ENCODE measurements at places on chromosomes 12 and 14.

DNA sequence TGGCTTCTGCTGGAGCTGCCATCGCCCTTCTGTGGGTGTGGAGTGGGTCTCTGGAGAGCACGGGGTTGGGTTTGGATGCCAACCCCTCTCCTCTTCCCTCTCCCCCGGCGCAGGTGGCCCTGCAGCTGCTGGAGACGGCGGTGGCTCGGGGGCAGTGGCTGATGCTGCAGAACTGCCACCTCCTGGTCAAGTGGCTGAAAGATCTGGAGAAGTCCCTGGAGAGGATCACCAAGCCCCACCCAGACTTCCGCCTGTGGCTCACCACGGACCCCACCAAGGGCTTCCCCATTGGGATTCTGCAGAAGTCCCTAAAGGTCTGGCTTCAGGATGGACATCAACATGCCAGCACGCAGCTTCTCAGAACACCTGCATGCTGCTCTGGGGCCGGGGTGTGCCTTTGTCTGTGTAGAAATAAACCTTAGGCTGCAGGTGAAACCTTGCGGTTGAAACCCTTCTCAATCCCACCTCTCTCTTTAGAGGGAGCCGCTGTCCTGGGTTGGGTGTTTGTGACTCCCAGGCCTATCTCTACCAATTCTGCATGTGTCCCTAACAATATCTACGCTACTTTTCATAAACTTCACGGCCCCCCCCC lies 44.3 kb downstream of the CCDC92 start:
- no peak for DNase-seq

DNA sequence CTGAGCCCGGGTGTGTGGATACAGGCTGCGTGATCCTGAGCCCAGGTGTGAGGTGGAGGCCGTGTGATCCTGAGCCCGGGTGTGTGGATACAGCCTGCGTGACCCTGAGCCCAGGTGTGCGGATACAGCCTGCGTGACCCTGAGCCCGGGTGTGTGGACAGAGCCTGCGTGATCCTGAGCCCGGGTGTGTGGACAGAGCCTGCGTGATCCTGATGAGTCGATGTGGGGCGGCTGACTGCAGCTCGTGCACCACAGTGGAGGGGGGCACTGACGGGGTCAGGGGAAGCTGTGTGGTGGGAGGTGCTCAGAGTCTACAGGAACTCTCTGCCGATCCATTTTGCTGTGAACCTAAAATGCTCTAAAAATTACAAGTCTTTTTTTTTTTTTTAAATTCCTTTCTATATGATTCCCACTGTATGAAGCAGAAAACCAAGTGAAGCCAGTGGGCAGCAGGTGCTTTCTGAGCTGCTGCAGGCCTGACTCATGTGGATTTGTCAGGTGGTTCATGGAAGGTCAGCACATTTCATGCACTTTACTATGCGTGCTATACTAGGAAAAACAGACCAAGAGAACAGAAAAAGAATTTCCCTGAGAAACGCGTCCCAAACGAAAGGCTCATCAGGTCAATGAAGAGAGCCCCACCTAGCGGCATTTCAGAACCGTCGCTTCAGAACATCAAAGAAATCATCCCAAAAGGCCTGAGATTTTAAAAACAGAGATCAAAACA lies 19.3 kb downstream of the BRF1 start:
- DNase-seq, result peak; percentile 40

DNA sequence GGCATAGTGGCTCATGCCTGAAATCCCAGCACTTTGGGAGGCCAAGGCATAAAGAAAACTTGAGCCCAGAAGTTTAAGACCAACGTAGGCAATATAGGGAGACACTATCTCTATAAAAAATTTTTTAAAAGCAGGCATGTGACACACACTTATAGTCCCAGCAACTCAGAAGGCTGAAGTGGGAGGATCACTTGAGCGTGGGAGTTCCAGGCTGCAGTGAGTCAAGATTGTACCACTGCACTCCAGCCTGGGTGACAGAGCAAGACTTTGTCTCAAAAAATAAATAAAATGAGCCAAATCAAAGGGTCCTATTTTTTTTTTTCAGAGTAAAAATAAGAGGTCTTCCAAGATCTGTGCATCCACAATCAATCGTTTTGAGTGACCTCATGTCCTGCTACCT lies 237.6 kb downstream of the SLC16A7 start:
- no peak for DNase-seq

- no peak for DNase-seq
Observed at GRCh38 chr12:60257063-60257462, 661.2 kb downstream of the SLC16A7 start.

DNA sequence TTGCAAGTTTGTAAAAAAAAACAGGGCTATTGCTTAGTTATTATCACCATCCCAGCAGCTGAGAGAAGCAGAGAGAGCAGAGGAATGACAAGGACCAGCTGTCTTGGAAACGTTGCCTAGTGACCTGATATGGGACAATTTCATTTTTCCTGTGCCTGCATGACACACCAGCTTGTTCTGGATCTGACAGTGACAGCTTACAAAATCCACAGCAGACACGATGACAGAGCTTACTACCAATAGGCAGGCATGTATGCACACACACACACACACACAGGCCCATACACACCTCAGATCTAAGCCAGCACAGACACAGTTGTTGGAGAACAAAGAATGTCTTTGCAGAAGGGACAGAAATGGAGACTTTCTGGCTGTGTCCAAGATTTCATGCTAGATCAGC lies 25.4 kb downstream of the HSPB8 start:
- no peak for DNase-seq

- DNase-seq, result no peak
Observed at GRCh38 chr12:66627988-66628317, 50.9 kb downstream of the GRIP1 start.

DNA sequence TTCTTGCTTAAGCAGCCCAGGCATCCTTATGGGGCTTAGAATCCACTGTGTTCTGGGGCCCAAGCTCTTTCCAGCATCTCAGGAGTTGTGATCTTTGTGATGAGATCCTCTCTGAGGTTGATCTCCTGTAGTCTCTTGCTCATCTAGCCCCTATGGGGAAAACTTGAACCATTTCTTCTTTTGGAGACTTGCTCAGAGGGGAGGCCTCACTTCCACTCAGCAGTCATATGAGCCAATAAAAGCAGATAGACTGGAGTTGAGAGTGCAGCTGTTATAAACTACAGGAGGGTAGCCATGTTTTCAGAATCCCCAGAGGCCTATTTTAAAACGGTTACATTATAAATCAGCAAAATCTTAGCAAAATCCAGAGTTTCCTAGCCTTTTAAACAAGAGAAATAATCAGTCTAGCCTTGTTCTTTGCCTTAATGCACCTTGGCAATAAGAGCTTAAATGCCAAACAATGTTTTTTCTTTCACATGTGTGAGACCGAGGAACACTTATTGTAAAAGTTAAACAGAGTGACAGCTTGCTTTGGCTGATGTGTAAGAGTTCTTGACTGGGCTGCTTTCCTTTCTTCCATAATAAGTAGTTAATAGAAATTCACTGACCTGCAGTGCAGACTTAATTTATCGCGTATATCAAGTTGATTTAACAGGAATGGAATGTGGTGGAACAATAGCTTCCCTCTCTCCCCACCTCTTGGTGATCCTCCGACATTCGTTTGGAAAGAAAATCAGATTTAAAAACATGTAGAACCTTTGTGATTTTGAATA lies 168.3 kb downstream of the NEDD1 start:
- DNase-seq, result no peak

DNA sequence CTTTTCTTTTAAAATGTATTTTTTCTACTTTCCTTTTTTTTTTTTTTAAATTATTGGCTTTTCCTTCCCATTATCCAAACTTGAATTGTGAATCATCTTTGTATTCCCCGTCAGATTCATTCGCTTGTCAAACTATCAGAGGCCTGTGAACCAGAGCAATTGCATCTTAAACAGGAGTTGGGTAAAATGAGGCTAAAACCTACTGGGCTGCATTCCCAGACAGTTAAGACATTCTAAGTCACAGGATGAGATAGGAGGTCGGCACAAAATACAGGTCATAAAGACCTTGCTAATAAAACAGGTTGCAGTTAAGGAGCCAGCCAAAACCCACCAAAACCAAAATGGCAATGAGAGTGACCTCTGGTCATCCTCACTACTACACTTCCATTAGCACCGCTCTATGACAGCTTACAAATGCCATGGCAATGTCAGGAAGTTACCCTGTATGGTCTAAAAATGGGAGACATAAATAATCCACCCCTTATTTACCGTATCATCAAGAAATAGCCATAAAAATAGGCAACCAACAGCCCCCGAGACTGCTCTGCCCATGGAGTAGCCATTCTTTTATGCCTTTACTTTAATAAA lies 19.9 kb downstream of the FUT8 start:
- no peak for DNase-seq

- DNase-seq, result peak; percentile 72
Observed at GRCh38 chr14:75561013-75561432, 17.4 kb upstream of the FLVCR2 start.

DNA sequence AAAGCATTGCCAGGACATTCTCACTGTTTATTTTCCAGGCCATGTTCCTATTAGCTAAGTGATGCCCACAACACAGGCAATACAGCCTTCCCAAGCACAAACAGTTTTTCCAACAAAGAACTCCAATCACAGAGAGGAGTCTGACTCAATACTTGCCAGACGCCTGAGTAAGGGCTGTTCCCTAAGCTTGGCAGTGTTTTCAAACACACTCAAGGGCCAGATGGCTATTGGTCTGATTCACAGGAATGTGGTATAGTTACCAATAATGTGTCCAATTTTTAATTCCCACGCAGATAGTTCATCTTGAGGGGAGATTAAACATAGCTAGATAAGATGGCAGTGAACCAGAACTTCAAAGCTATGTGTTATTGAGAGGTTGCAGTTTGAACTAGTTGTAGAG lies 381.0 kb downstream of the SNAPC1 start:
- no peak for DNase-seq

DNA sequence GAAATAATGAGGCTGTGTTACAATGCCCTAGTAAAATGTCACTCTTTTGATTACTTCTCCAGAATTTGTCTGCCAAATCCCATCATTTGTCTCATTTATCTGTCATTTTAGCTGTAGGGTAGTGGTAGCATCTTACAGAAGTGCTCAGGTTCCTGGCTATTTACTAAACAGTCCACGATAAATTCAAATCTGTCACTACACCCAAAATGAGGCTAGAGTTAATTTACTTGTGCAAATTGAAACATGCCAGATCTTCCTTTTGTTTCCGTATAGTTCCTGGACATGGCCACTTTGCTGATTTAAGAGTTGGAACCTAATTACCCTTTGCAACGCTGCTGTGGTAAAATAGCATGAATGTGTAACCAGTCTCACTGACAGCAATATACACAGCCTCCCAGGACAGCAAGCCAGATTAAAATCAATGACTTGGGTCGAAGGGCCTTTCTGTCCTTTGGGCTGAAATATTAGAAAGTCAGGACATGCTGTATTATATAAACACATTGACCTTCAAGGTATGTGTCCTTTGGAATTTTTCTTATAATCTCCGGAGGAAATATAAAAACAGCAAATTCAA lies 485.4 kb downstream of the MDGA2 start:
- no peak for DNase-seq

DNA sequence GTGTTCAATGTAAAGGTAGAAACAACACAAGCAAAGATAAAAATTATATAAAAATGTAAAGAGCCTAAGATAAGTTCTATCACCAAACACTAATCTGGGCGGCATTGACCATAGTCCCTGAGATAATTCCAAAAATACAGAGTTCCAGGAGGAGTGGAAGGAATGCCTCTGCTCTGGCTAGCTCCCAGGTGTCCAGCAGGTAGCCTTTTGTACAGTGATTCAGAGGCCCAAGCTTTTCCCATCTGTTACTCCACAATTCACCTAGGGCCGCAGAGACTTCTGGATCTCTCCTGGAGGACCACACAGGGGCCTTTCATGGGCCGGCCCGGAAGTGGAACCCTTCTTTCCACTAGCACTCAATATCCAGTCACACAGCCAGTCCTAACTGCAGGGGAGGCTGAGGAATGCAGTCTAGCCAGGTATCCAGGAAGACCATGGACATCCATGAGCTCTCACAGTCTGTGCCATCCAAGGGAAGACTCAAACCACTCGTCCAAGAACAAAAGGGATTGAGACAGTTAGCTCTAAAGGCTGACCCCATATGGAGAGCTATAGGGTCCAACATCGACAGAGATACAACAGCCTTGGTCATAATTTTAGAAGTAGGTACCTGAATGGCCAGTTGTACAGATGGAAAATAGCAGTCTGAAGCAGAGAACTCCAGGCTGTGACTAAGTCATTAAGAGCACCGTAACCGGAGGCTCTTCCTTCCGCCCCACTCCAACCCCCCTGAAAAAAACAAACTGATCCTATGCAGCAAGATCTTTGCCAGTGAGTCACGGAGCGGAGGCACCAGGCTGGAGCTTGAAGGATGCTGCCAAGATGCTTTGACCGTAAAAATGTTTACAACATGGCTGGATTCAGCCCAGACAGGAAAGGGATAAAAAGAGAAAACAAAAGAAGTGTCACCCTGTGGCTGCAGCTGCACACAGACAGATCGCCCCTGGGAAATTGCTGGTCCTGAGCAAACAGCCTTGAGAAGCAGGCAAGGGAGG lies 204.8 kb downstream of the NUAK1 start:
- no peak for DNase-seq

- peak; percentile 77 for DNase-seq
Observed at GRCh38 chr12:117367006-117367638, 5.7 kb upstream of the NOS1 start.

DNA sequence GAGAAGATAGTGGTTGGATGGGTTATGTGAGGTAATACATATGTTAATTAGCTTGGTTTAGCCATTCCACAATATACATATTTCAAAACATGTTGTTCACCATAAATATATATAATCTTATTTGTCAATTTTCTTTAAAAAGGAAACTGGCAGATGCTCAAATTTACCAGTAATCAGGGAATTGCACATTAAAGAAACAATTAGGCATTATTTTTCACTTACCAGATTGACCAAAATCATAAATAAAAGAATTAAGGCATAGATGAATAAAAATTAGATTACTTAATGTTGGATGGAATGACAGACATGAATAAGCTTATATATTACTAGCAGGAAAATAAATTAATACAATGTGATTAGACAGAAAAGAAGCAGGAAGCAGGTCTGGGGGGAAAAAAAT lies 147.2 kb downstream of the PLEKHA5 start:
- no peak for DNase-seq

GRCh38 chr14:34466691-34467090 lies 4.7 kb upstream of the SPTSSA start:
- DNase-seq, result no peak

GRCh38 chr12:108838194-108839017 lies 19.0 kb downstream of the SSH1 start:
- DNase-seq, result peak; percentile 81

GRCh38 chr14:89144066-89144465 lies 273.0 kb downstream of the FOXN3 start:
- DNase-seq, result no peak

All from activated naive CD4-positive, alpha-beta T cell treated with anti-CD3 and anti-CD28 coated beads for 36 hours (primary cell).